ENCODE measurements at places on chromosomes 7 and 10.

DNA sequence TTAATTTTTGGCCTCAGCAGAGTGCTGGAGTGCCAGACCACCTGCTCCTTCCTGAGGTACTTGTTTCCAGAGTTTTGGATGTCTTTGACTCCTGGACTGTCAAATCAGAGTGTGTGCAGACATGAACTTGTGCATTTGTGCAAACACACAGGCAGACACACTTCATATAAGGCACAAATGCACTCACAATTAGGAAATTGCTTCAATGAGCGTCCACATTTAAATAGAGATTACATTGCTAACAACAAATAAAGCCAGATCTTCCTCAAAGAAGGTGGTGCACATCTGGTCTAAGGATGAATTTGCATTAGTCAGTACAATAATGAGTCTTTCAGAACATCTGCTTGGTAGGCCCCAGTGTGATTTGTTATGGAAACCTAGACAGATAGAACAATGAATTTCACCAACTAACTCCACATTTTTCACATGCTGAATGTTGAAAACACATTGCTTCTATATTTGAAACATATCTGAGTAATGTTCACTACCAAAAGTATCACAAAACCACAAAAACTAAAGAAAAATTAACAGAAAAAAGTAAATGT, 266.7 kb upstream of the INHBA start:
- no peak for DNase-seq

DNA sequence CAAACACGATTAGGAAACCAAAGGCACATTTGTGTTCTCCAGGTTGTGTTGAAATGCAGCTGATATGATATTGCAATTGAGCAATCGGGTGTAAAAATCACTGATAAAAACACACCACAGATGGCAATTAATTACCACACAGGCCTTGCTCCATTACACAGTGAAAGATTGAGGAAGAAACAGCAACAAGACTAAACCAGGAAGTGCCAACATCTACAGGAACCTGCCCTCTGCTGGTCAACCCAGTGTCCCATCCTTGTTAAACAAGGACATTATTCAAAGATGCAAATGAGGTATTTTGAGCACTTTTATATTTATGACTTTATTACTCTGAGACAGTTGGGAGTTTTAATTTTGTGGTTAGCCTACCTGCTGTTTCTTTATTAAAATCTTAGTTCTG, 765.6 kb upstream of the GHITM start:
- DNase-seq = no peak

DNA sequence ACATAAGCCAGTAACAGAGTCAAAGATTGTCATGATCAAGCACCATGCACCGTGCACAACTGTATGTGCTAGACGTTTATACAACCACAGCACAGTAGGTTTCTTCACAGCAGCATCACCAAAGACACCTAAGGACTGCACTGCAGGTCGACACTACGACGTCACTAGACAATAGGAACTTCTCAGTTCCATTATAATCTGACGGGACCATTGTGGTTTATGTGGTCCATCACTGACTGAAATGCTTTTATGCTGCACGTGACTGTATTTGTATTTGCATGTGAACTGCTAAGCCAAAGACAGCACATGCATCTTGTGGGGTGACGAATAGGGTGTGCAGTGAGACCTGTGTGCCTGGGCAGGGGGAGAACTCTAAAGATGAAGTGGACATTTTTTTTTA, 164.9 kb downstream of the PARD3 start:
- no peak for DNase-seq

GRCh38 chr7:17304926-17305325, 6.5 kb downstream of the AHR start:
- DNase-seq = no peak

DNA sequence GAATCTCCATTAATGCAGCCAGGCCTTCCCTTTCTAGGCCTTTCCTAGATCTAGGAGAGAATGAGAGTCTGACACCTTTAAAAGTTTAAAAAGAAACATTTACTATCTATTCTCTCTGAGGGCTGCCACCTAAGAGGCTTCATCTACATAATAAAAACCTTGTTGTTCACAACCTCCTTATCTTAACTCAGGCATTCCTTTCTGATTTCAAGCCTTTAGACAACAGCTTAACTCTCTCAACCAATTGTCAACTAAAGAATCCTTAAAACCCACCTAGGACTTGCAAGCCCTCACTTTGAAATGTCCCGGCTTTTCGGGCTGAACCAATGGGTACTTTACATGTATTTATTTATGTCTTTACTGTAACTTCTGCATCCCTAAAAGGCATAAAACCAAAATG, 64.3 kb upstream of the RET start:
- DNase-seq = no peak

DNA sequence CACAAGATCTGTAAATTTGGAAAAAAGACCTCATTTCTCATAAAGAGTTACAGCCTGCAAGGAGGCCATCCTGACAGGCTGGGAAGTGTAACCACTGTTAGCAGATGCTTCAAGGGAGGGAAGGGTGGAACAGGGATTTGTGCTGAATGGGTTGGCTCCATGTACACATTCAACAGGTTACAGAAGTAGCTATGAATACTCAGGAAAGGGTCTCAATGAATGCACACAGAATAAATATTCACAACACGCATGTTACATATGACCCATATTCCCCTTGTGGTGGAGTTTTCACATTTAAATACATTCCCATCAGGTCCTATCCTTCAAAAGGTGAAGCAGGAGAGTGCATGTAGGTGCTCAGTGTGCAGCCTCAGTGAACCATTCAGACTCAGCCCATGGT, 316.4 kb upstream of the COBL start:
- DNase-seq = no peak

- no peak for DNase-seq
These were observed 2.7 kb upstream of the FAM20C start for GRCh38 chr7:189719-190118.

DNA sequence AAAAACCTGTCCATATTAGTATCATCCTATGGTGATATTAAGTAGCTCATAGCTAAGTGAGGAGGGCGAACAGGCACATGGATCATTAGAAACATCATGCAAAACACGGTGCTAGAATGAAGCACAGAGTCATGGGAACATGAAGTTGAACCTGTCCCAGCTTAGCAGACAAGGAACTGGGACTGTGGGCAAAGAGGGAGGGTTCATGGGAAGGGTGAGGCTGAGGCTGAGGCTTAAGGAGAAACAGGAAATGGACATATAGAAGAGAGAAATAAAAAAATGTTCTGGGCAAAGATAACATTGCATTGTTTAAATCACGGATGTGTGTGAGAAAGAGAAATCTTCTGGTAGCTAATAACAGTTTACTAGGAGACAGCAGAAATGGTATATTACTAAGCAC, 708.1 kb downstream of the GRID1 start:
- no peak for DNase-seq

- DNase-seq = no peak
These were observed 42.7 kb downstream of the FAM53B start for GRCh38 chr10:124701435-124701834.

DNA sequence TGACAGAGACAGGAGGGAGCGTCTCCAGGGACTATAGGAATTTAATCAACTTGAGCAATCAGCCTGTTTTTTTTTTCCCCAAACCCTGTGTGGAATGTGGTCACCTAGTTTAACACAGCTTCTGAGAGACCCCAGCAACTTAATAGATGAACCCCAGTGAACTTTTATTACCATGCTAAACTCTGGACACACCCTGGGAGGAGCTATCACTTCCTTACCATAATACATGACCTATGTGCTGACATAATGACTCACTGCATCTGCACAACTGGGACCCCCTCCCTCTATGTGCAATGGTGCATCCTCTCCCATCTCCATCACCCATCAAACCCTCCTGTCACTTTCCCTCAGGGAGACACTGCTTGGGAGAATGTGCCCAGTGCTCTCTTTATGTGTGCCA, 83.7 kb downstream of the EPC1 start:
- no peak for DNase-seq

DNA sequence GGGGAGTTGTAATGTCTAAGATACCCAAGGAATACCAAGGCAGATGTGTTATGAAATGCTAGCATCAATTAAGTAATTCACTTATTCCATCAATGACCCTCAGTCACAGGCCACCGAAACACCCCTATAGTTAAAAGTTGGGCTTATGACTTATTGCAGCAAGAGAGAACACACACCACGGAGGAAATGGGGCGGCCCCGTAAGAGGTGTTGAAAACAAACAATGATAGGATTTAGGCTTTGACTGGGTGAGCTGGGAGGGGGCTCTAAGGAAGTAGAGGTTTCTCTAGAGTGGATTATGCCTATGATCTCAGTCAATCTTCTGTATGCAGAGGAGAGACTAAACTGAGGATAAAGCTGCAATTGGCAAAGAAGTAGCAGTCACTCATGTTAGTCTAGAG, 45.4 kb upstream of the PRKCQ start:
- no peak for DNase-seq

- no peak for DNase-seq
These were observed 133.7 kb upstream of the TNS3 start for GRCh38 chr7:47715631-47716068.

DNA sequence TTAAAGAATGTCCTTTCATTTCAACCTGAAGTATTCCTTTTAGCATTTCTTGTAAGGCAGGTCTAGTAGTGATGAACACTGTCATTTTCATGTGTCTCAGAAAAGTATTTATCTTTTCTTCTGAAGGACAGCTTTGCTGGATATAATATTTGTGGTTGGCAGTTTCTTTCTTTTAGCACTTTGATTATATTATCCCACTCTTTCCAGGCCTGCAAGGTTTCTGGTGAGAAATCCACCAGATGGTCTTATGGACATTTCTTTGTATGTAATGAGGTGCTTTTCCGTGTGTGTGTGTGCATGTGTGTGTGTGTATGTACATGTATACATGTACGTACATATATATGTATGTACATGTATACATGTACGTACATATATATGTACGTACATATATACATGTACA, 7.3 kb downstream of the CASP7 start:
- no peak for DNase-seq

GRCh38 chr7:100465702-100466311, 1.7 kb upstream of the SPACDR start:
- no peak for DNase-seq

- DNase-seq = peak; percentile 21
These were observed 236.3 kb upstream of the ANKRD30A start for GRCh38 chr10:36888925-36889573.

DNA sequence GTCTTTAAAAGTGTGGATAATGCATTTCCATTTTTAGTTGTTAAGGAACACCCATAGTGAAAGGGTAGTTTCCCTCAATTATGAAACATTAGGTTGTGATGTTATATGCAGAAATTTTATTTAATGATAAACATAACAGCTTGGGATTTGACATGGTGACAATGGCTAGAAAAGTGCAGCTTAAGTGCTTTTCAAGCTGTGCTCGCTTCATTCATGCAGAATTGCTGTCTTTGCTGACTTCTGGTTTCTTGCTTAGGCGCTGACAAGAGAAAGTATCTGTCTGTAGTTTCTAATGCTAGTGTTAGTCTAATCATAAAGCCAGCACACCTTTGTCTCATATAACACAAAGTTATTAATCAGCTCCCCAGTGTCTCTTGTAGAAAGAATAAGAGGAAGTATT, 170.0 kb downstream of the ARL5B start:
- DNase-seq = no peak

DNA sequence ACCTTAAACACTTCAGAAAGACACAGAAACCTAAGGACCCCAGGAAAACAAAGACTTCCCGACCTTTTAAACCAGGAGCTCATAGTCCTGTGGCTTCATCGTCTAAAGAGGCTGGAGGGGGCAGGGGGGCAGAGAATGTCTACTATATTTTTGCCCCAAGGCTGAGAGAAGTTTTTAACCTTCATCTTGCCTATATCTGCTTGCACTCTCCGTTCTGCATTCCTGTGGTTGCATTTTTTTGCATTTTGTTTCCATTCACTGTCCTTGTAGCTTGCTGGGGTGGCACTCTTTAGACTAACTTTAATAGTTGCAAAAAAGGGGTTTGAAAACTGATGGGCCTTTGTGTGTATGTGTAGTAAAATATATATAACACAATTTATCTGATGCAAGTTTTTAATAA, 23.7 kb downstream of the PRKAR2B start:
- DNase-seq = no peak

GRCh38 chr10:52879091-52879807, 106.7 kb upstream of the MBL2 start:
- no peak for DNase-seq

DNA sequence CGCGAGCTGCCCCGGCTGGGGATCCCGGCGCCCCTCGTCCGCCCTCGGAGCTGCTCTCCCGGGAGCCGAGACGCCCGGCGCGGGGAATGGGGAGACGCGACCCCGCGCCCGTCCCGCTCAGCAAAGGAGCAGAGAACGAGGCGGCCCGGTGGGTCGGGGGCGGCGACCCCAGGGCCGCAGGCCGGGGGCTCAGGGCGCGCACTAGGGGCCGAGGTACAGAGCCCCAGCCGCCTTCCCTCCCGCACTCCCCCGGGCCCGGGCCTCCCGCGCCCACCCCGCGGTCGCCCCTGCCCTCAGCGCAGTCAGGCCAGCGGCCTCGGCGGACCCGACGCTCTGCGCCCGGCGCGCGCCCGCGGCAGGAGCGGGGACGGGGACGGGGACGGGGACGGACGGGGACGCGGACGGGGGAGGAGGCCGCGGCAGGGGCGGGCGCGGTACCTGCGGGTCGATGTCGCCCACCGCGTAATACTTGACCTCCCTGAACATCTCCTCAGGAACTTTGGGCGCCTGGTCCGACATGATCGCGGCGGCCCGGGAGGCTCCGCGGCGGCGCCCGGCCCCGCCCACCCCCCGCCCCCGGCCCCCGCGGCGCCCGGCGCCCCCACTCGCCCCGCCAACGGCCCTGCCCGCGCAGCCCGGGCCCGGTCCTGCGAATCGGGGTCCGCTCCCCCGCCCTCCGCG, 373 bp downstream of the PAXIP1 start:
- no peak for DNase-seq

DNA sequence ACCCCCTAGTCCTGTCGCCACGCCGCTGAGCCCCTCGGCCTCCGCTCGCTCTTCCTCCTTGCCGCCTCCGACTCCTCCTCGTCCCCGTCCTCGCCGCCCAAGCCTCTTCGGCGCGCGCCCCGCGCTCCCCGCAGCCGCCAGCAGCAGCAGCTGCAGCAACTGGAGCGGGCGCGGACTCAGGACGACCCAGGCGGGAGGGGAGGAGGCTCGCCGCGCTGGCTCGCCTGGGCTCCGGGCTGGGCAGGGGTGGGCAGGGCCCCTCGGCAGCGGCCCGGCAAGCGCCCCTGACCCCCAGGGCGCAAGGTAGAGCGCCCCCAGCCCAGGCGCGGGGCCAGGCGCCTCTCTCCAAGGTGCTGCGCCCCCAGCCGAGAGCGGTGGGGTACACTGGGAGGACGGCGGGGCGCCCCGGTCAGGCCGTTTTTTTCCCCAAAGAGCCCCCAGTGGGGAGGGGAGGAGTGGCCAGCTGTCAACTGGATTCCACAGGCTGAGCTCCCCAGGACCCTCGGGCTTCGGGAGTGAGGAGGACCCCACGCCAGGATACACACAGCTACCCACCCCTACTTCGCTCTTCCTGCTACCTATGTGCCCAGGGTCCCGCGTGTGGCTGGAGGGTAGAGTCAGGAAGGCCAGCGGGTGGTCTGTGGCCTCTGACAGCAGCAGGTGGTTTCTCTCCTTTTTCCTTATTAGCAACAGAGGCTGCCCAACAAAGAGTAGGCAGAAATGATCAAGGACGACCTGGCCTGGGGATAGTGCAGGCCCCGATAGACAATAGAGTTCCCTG, 903 bp upstream of the KCNMA1 start:
- DNase-seq = no peak

GRCh38 chr10:129622736-129623135, 155.7 kb downstream of the MGMT start:
- no peak for DNase-seq

GRCh38 chr7:37982423-37982822, 62.0 kb downstream of the EPDR1 start:
- no peak for DNase-seq

- DNase-seq = no peak
These were observed 1177.6 kb upstream of the C7orf33 start for GRCh38 chr7:147412782-147413556.

All from naive thymus-derived CD4-positive, alpha-beta T cell (primary cell).